Activated T-cell treated with anti-CD3 and anti-CD28 coated beads, Interleukin-2, amount 50 U/mL, for 72 hours (primary cell): ENCODE measurements at places on chromosomes 16 and 17.

- no peak for DNase-seq
These were observed 75.5 kb downstream of the GPRC5B start for GRCh38 chr16:19809121-19809635.

DNA sequence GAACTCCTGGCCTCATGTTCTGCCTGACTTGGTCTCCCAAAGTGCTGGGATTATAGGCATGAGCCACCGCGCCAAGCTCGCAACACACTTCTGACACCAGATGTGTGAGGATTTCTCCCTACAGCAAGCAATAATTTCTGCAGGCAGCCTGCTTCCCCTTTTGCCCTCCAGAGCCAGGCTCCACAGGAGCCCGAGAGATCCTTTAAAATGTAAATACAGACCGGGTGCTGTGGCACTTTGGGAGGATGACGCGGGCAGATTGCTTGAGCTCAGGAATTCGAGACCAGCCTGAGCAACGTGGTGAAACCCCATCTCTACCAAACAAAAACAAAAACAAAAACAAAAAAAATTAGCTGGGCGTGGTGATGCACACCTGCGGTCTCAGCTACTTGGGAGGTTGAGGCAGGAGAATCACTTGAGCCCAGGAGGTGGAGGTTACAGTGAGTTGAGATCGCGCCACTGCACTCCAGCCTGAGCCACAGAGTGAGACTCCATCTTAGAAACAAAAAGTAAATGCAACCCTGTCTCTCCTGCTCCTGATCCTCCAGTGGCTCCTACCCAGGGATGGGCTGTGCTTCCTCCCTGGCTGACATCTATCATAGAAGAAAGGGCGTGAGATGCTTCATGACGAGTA, 14.7 kb downstream of the C16orf96 start:
- DNase-seq = no peak

GRCh38 chr16:62692685-62693084, 656.4 kb upstream of the CDH8 start:
- DNase-seq = no peak

DNA sequence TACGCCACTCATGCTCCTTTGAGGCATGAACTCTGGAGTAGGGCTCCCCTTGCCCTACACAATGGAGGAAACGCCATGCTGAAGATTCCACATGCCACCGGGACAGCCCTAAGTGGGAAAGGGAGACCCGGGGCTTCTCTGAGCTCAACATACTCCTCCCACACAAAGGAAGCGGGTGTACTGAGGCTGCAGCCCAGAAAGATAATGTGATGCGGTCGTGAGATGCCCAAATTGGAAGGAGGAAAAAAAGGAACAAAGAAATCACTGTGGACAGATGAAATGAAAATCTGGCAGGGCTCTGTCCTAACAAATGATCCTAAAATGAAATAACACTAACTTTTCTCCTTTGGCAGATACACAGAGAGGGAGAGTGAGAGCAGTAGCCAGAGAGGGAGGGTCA, 182.1 kb downstream of the ZFHX3 start:
- DNase-seq = no peak

DNA sequence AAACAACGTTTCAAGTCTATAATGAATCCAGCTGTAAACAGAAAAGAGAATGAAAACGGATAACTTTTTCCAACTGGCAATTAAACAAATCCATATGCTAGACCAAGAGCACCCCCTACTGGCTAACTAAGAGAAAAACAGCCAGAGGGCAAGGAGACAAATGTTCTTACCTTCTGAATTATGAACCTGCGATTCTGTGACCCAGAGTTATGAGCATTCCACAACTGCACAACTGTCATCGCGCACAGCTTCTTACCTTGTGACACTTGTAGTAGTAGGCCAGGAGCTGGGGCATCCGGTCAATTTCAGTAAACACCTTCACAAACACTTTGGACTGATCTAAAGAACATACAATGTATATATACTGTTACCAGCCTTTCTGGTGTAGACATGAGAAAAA, 18.6 kb downstream of the COG7 start:
- no peak for DNase-seq

DNA sequence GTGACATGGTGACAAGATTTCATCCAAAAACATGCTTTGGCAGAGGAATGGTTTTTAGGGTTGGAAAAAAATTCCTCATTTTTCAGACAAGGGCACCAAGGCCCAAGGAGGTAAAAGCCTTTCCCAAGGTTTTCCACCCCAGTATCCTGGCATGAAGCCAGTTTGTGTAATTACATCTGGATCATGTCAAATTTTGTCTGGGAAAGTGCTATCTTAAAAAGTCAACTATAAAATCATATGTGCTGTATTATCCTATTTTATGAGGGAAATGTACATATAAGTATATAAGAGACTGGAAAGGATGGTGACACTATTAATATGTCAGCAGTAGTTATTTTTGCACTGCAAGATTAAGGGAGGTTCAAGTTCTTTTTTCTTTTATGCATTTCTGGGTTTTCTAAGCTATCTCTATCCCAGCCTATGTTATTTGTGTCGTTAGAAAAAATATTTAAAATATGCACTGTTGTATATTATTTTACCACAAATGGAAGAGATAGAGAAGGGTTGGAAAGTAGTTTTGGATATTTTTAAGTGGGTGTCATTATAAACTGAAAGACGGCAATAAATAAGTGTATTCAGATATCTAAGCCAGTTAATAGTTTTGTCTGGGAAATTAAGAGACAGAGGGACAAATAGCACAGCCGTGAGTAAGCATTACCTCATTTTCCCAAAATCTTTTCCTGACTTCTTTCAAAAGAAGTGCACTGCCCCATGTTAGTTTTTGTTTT, 13.5 kb upstream of the FBXO47 start:
- no peak for DNase-seq

DNA sequence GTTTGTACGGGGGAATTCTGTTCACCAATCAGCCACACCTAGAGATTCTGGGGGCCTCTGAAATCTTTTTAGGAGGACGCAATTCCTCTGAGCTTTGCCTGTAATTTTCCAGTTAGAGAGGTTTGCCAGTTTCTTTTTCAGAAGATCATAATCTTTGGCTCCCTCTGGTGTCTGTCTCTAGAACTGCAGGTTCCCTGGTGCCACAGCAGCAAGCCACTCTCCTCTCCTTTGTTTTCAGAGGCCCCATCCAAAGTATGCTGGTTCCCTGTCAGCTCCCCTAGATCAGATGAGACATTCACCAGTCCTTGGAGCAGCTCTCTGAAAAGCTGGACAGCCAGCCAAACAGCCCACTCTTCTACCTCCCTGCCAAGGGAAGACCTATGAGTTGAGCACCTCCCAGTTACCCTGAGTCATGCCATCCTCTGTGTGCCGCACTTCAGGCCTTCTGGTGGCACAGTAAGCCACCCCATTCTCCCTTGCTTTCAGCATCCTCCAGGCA, 36.1 kb downstream of the RNF112 start:
- DNase-seq = peak; percentile 78

DNA sequence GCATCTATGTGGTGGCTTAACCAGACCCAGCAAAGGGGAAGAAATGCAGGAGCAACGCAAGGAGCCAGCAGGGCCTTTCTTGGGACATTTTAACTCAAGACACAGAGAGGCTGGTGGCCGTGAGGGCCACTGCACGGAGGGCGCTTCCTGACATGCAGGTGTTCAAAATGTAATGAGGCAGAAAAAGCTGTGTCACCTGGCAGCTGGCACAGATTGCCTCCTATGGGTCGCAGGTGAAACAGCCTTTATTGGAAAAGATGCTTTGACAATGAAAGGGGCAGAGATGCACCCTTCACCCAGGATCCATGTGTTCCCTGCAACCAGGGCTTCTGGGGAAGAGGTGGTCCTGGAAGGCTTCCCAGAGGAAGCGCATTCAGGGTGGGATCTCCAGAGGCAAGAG, 219.3 kb downstream of the XYLT1 start:
- DNase-seq = no peak

- no peak for DNase-seq
These were observed 200.0 kb upstream of the CDH5 start for GRCh38 chr16:66166490-66166889.

GRCh38 chr17:68595496-68595895, 5.7 kb downstream of the FAM20A start:
- DNase-seq = no peak

DNA sequence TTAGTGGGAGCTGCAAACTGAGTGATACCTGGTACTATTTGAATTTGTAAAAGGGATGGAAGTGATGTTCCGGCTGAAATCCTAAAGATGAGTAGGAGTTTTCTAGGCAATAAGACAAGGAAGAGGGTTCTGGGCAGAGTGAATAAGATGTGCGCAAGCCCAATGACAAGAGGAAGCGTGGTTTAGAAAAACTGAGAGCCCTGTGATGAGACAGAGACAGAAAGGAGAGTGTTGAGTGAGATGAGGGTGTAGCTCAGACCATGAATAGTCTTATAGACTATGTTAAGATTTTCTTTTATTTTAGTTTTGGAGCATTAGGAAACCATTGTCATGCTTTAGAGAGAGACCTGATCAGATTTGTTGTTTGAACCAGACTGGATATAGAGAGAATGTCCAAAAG, 50.2 kb downstream of the COX10 start:
- peak; percentile 53 for DNase-seq

DNA sequence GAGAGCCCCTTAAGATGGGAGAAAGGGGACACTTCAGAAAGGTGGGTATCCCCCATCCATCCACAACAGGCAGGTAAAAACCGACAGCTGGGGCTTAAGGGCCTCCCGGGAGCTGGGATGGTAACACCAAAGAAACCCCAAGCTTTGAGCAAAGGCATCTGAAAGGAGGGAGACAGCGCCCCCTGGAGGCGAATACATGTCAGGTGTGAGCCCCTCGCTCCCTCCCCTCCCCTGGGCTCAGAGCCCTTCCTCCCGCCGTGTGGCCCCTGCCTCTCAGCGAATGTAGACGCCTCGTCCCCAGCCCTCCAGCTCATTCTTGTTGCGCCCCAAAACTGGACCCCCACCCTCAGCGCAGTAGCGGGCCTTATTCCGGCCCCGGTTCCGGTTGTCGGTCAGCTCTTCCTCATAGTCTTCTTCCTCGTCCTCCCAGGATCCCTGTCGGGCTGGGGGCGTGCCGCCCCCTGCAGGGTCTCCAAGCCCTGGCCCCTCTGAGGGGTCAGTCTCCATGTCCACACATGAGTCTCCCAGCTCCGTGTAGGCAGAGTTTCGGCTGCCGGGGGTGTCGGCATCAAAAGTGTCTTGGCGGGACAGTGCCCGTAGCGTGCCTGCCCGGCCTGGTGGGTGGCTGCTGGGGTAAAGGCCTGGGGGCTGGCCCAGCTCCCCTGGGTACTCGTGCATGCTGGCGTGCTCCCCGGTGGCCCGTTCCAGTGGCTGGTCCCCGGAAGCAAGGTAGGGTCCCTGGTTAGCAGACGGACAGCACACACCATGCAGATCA, 9.1 kb upstream of the ARL5C start:
- DNase-seq = peak; percentile 79

DNA sequence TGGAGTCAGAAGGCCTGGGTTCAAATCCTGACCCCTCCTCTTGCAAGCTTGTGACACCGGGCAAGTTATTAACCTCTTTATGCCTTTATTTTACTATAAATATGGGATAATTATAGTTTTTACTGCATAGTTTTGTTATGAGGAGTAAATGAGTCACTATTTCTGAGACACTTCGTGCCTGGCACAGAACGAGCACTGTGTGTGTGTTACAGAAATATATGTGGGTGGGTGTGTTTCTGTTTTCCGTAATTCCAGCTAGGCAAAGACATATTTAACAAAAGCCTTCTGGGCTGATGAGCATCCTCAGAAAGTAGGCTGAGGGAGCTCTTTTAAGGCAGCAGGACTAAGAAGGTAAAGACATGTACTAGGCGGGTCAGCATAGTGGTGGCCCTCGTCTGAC, 417.9 kb downstream of the MAF start:
- no peak for DNase-seq
